Amniotic epithelial cell (primary cell): ENCODE measurements at places on chromosomes 6 and 20.
A peak's percentile ranks its signal among the peaks of the same experiment; 100 is the strongest.

DNA sequence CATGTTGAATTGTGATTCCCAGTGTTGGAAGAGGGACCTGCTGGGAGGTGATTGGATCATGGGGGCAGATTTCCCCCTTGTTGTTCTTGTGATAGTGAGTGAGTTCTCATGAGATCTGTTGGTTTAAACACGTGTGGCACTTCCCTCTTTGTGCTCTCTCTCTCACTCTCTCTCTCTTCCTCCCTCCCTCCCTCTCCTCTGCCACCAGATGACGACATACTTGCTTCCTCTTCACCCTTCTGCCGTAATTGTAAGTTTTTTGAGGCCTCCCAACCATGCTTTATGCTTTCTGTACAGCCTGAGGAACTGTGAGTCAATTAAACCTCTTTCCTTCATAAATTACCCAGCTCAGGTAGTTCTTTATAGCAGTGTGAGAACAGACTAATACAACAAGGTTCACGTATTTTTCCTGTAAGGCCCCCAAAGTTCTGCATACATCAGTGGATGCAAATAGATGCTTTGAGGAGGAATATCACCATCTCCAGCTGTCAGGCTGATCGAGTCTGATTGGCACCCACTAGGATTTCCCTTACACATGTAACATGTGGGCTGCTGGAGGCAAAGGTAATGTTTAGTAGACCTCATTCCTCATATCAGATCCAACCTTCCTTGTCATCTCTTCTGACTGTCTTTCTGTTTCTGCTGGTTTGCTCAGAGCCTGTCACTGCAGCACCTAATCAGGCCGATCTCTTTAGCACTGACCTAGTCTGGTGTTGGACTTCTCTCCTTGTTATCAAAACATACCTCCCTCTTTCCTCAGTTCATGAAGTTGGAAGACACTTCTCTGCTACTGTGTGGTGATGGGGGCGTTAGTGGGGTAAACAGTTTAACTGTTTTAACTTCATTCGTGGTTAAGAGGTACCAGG lies 54.3 kb upstream of the BACH2 start:
- no peak for DNase-seq

DNA sequence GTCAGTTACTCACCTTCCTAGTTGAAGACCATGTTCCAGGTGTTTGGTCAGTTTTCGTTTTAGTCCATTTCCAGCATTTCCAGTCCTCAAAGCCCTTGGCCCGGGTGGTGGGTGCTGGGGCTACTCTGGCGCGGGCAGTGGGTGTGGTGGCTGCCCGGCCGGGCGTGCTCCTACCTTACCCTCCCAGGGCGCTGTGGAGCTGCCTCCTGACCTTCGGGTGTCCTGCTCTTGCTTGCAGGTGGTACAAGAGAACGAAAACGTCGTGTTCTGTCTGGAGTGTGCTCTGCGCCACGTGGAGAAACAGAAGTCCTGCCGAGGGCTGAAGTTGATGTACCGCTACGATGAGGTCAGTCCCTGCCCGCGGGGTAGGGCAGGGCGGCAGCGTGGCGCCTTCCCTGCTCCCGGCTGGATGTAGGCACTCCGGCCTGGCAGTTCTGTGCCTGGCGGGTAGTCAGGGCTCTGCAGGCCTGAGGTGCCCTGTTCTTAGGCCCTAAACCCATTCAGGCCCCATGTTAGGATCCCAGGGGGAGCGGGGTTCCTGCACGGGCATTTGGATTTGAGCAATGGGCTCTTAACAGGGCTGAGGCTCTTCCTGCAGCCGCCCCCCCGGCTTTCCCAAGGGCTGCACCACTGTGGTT lies 145.8 kb downstream of the DTNBP1 start:
- DNase-seq, result no peak

DNA sequence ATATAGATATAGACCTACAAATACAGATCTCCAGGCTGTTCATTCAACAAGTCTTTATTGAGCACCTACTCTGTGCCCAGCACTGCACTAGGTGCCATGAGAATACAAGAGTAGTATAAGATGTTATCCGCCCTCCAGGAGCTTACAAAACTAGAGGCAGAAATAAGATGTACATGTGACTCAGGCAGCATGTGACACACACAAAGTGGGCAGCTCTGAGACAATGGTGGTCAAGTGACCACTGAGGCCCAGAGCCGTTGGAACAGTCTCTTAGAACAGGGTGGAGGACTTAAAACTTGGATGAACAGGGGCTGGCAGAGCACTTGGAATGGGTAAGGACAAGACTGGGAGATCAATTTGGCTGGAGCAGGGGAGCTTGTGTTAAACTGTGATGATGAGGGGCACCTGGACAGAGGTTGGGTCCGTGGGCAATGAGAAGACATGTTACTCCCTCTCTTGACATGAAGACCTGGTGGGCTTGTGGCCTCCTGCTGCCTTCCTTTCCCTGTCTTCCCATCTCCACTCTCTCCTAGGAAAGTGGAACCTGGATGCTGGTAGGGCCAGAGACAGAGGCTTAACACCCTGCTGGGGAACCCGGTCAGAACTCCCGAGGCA lies 21.2 kb downstream of the TRIM15 start:
- DNase-seq, result no peak

GRCh38 chr20:60058879-60059278 lies 100.7 kb downstream of the CDH26 start:
- no peak for DNase-seq

DNA sequence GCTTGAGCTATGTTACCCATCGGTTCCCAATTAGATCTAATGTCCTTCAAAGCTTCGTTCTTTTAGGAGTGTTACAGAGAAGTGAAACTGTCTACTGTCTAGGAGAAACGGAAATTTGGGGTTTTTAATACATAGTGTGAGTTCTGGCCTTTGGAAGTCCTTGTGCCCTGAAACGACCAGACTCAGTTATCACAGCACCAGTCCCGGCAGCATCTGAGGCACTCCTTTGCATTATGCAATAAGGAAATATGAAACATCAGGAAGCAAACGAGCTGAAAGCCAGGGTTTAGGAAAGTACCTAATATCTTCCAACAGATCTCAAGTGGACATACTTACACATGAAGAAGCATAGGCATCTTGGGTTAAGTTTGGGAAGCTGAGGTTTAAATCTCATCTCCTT lies 61.8 kb upstream of the ADGRF1 start:
- peak; percentile 62 for DNase-seq

DNA sequence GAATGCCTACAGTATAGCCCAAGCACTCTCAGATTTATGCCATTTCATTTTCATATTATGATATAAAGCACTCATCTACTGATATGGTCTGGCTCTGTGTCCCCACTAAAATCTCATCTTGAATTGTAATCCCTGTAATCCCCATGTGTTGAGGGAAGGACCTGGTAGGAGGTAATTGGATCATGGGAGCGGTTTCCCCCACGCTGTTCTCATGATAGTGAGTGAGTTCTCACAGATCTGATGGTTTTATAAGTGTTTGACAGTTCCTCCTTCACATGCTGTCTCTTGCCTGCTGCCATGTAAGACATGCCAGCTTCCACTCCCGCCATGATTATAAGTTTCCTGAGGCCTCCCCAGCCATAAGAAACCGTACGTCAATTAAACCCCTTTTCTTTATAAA lies 171.7 kb downstream of the OTOR start:
- no peak for DNase-seq

- no peak for DNase-seq
Measured at GRCh38 chr20:63641146-63641791, 12.0 kb downstream of the STMN3 start.

DNA sequence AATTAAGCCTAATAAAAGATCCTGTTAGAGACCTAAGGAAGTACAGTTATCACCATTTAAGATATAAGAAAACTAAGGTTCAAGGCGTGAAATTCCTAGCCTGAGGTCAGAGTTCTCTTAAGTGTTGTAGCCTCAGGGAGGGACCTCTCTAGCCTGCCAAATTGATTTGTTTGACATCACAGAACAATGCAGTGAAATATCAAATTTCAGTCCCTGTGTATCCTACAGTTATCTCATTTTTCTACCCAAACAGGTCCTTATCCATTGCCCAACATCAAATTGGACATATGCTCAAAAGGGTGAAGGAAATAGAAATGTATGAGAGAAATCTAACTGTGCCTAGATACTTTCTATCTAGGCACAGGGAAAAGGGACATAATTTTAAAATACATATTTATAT lies 63.0 kb downstream of the NCOA7 start:
- DNase-seq, result no peak

- DNase-seq, result no peak
Measured at GRCh38 chr6:52790861-52791260, 12.8 kb downstream of the GSTA1 start.
